ENCODE measurements at places on chromosomes 3 and 15.

DNA sequence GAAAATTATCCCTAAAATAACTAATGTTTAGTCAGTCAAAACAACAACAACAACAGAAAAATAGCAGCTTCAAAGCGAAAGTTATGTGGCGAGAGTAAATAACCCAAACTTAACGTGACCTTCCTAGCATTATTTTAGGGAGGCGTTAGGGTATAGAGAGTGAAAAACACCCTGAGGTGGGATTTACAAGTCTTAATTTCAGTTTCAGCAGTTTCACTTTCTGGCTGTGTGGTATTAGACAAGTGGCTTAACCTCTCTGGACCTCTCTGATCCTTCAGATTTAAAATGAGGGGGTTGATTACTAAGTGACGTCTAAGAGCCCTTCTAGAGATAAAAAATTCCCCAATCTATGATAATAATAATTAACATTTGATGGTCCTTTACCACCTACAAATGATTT, 291.2 kb downstream of the ZBTB20 start:
- DNase-seq = no peak

- DNase-seq = no peak
Measured at GRCh38 chr3:135329479-135329878, 534.4 kb downstream of the EPHB1 start.

DNA sequence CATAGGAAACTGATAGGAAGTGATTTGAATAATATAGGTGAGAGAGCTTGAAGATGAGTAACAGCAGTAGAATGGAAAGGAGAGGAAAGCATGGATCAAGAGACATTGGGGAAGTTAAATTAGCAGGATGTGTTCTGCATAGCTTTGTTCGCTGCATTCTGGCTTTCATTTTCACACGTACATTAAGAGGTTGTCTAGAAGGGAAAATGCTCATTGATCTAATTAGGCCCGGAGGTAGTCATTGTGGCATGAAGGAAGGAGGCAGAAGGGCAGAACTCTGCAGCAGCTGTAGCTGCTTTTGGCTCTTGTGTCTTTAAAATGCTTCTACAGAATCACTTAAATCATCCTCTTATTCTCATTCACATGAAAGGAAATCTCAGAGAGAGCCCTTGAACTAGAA, 40.3 kb downstream of the KCNAB1 start:
- no peak for DNase-seq

GRCh38 chr3:70646635-70647034, 334.2 kb upstream of the MDFIC2 start:
- no peak for DNase-seq

GRCh38 chr15:85026304-85027032, 44.8 kb downstream of the PDE8A start:
- no peak for DNase-seq

- DNase-seq = no peak
Measured at GRCh38 chr15:39411102-39411989, 169.5 kb upstream of the THBS1 start.

DNA sequence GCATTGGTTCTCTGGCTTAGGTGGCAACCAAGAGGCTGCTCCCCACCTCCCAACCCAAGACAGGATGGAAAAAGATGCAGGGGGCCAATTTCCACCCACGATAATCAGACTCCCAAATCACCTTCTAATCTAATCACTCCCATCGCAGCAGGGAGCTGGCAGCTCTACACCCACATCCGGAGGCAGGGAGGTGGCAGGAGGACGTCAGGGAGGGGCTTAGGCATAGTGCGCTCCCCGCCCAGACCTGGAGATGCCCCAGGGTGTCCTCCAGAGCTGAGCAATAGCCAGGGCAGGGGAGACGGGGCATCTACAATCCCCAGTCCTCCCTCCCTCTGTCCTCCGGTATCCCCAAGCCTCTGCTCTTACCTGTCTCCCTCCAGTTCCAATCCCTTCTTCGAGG, 70.5 kb upstream of the SEC13 start:
- no peak for DNase-seq

DNA sequence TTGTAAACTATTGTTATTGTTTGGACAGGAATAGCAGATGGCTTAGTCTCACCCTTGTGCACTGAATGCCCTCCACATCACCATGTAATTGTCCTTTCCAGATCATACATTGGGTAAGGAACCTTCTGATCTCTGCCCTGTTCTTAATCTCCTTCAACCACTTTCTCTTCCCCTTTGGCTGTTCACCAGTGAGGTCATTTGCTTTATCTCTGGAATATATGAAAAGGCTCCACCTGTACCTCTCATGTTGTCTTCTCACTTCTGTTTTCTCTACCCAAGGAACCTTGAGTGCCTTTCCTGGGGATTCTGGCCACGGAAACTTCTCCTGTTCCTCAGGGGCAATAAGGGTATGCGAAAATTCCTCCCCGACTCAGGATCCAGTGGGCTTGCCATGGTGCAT, 28.5 kb downstream of the MCTP2 start:
- no peak for DNase-seq

- no peak for DNase-seq
Measured at GRCh38 chr3:52020796-52021195, 25.1 kb upstream of the RPL29 start.

DNA sequence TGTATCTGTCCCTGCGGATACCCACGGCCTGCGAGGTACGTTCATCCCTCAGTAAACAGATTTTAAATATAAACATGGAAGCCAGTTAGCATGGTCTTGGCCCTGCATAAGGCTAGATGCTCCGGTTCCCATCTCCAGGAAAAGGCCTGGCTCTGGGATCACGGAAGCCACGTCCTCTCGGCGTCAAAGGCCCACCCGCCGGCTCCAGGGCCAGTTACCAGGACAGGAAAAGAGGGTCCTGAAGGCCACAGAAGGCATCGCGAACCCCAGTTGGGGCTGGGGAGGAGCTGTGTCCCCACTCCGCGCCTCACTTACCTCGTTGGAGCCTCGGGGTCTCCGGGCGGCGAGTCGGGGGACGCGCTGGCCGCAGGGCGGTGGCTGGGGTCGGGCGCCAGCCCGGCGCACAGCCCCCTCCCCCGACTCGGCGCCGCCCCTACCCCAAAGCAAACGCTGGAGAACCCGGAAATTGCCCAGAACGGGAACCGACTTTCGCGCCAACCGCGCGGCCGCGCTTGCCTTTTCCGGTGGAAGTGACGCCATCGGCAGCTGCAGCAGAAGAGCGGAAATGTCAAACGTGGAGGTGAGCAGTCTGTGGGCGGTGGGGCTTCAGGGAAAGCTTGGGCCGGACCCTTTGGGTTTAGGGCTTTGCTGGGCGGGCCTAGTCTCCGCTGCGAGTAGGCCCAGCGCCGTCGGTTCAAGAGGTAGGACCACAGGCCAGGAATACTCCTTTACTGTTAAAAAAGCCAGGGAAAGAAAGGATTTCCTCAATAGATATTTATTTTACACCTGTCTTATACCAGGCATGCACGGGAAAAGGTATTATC, at the start of gene TOPBP1:
TOPBP1 (minus strand) TSS at position 488 of the 824 bp plus-strand sequence. CDS start 814 bp downstream, outside the sequence.
- peak; percentile 11 for DNase-seq

GRCh38 chr3:39427506-39427905, 21.0 kb downstream of the RPSA start:
- no peak for DNase-seq

- no peak for DNase-seq
Measured at GRCh38 chr3:72494130-72494529, 354.1 kb downstream of the SHQ1 start.

GRCh38 chr3:15683253-15683652, 81.7 kb downstream of the BTD start:
- DNase-seq = no peak

GRCh38 chr15:39359771-39360170, 221.1 kb upstream of the THBS1 start:
- DNase-seq = no peak

DNA sequence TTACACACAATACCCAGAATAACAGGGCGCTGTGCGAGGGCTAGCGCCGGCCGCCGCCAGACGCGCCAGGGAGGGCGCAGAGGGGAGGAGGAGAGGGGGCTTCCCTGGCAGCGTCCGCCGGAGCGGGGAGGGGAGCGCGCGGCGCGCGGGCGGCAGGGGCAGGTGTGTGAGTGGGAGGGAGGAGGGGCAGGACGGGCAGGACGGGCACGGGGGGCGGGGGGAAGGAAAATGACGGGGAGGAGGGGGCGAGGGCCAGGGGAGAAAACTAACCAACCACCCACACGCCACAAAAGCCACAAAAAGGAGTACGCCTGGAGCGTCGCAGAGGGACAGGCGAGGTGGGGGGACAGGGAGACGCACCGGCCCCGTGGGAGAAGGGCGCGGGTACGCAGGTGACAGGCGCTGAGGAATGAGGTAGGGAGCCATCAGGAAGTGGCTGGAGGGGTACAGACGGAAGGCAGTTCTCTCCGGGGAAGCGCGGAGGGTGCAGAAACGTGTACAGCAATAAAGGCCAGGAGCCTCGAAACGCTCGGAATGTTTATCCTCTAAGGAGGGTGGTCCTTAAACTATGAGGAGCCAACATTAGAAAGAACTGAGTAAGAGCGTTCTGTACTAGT, 610 bp upstream of the SATB1 start:
- DNase-seq = no peak

- DNase-seq = peak; percentile 14
Measured at GRCh38 chr3:38131621-38132369, 5.1 kb downstream of the ACAA1 start.

GRCh38 chr15:51227940-51228732, 110.3 kb downstream of the CYP19A1 start:
- no peak for DNase-seq

- DNase-seq = no peak
Measured at GRCh38 chr3:7285505-7285904, 424.6 kb downstream of the GRM7 start.

DNA sequence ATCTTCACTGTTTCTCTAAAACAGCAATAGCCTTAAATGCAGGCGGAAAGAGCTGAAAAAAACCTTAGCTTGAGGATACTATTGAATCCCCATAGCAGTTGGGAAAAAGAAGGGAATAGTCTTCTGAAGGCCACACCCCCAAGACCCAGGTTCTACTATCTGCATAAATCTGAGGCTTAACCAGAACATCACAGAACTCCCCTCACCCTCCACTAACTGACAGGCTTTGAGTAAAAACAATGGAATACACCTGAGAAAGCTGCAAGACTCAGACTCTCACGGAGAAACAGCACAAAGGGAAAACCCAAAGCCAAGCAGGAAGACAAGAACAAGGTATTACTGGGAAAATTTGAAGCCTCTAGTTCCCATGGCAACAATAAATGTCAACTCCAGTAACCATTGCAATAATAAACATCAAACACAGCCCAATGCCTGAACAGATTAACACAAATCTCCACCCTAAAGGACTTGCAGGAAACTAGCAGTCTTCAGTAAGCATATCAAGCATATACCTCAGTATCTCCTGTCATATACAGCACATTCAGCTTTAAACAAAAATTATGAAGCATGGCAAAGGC, 56.4 kb downstream of the TMCC1 start:
- no peak for DNase-seq

- no peak for DNase-seq
Measured at GRCh38 chr3:194142156-194142910, 6.4 kb downstream of the HES1 start.

GRCh38 chr15:63189941-63190768, 749 bp downstream of the RAB8B start:
- DNase-seq = no peak

DNA sequence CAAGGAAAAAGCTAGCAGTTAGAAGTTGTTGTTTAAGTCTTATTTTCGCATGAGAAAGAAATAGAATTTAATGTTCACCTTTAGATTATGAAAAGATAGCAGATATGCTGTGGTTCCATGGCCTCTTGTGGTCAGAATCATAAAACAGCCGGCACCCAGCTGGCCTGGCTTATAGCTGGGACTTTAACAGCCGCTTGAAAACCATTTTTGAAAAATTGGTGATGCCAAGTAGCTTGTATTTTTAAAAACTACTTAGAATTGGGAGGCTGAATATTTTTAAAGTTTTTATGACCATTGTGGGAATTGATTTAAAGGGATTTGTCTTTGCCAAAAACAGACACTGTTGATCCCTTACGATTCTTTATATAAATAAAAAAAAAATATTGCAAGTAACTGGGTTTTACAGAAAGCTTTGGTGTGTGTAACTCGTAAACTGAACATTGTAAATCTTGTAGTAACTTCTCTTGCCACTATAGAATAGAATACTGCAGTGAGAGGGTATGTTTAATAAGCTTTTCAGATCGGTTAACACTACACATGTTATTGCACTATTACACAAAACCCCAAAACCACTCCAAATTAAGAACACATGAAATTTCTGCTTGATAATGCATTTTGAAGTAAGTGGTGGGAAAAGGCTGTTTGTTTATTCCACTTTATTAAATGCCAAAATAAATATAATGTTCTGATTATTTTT, 6.6 kb downstream of the ARRDC4 start:
- DNase-seq = no peak

DNA sequence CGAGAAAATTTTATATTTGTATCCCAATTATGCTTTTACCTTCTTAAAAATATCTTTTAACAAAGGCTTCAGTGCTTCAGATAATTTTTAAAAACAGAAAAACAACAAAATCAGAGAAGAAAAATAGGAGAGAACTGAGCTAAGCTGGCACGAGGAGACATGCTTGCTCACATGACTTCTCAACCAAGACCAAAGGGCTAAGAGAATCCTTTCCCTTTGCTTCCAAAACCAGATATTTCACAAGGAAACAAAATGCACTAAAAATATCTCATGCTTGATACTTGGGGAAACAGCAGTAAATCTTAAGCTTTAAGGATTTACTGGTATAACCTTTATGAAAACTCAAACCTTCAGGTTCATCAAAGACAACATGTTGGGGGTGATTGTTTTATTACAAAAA, 58.4 kb downstream of the CAPN7 start:
- DNase-seq = no peak

GRCh38 chr3:187012609-187013051, 82.3 kb downstream of the ST6GAL1 start:
- no peak for DNase-seq

GRCh38 chr15:80645494-80646065, 49.5 kb upstream of the ABHD17C start:
- no peak for DNase-seq

GRCh38 chr3:146803745-146804144, 198.6 kb upstream of the PLSCR5 start:
- no peak for DNase-seq

DNA sequence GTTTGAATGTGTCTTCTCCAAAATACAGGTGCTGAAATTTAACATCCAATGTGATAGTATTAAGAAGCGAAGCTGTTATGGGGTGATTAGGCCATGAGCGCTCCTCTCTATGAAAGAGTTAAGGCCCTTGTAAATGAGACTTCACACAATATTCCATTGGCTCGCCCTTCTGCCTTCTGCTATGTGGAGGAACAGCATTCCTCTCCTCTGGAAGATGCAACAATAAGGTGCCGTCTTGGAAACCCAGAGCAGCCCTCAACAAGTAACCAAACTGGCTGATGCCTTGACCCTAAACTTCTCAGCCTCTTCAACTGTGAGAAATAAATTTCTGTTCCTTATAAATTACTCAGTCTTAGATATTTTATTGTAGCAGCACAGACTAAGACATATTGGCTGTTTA, 874.6 kb downstream of the ROBO1 start:
- DNase-seq = no peak
